H1 (cell line): ENCODE measurements at places on chromosomes 3 and 15. TPM values are rescaled to one million over a fixed set of nuclear protein-coding genes. Genes with fewer than 3 reads are reported as not detected.

DNA sequence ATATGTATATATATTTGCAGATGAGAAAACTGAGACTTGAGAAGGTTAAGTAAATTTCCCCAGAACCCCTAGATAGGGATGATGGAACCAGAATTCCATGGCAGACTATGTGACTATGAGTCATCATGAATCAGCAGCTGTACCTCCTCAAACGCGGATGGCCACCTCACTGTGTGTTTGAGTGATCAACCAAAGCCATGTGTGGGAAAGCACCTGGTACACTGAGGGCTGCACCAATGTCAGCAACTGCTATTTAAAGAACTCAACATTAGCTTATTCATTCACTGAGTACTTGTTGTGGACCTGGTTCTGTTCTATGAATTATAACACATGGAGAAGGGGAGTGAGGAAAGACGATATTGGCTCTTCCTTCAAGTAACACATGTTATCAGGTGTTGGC, 377.0 kb downstream of the GAP43 start:
- DNase-seq = no peak

Gene FBXO40
- total RNA-seq = 0.06 TPM in 1 of 2 replicates, not detected in the other

- peak; percentile 58 for DNase-seq
Observed at GRCh38 chr3:42653560-42654330, at the start of gene ZBTB47. Gene ZBTB47, plus strand, starts transcription at chr3:42653697. Its CDS starts 4,659 bp downstream, at chr3:42658356.

DNA sequence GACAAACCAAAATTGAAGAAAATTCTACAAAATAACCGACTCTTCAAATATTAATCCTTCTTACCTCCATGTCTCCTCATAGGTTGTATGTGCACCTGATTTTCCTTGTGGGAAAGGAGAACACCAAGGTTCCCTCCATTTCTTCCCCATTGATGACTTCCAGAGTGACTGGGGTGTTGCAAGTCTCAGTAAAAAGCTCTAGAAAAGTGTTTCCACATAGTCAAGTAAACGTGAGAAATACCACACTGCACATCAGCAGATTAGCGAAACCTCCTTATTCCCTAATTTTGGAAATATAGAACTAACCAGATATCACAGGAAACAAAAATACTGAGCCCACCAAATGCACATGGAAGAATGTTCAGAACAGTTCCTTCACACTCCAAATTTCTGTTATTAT, 4.9 kb upstream of the RPN1 start:
- no peak for DNase-seq

Gene PLA2G4D
- total RNA-seq = 0.07 and 0.33 TPM in 2 replicates
